Smooth muscle cell of the pulmonary artery (primary cell): ENCODE measurements at places on chromosomes 7 and 10. TPM values are rescaled to one million over a fixed set of nuclear protein-coding genes. Genes with fewer than 3 reads are reported as not detected.

Gene ACTR1A
- total RNA-seq: 141 and 167 TPM in 2 replicates

Gene KAT6B
- total RNA-seq: 34.0 and 35.2 TPM in 2 replicates

Gene CYP2C8
- 0.07 TPM in 1 of 2 replicates, not detected in the other for total RNA-seq

Gene SPDYE16
- total RNA-seq: not detected in 2 replicates

Gene H2BK1
- total RNA-seq: not detected in 2 replicates

Gene PGAM1
- 514 TPM in 2 replicates for total RNA-seq

Gene RBP3
- not detected in 2 replicates for total RNA-seq

Gene MEOX2
- 0.40 and 28.3 TPM in 2 replicates for total RNA-seq

Gene ZSWIM8
- total RNA-seq: 70.8 and 81.8 TPM in 2 replicates

Gene CLRN3
- not detected in 2 replicates for total RNA-seq

Gene DGKB
- 0.07 and 0.13 TPM in 2 replicates for total RNA-seq

Gene CUZD1
- 0.30 and 0.52 TPM in 2 replicates for total RNA-seq

Gene ARF5
- 75.5 and 94.2 TPM in 2 replicates for total RNA-seq

Gene ECD
- total RNA-seq: 19.8 and 21.4 TPM in 2 replicates

Gene IQUB
- total RNA-seq: 0.63 and 0.85 TPM in 2 replicates

Gene ACTR3C
- 0.13 and 0.63 TPM in 2 replicates for total RNA-seq

Gene MLXIPL
- 0.03 and 0.39 TPM in 2 replicates for total RNA-seq

Gene TSPAN13
- 5.8 and 6.9 TPM in 2 replicates for total RNA-seq

Gene DDX50
- total RNA-seq: 50.5 and 56.9 TPM in 2 replicates

Gene IFIT1B
- total RNA-seq: 0.03 TPM in 1 of 2 replicates, not detected in the other

Gene CTTNBP2
- 1.2 and 1.9 TPM in 2 replicates for total RNA-seq

Gene LIPF
- not detected in 2 replicates for total RNA-seq

Gene CALY
- total RNA-seq: not detected in 2 replicates

Gene INSYN2A
- total RNA-seq: 0.13 and 0.59 TPM in 2 replicates

Gene SLC13A1
- total RNA-seq: not detected in 2 replicates

Gene BCL7B
- total RNA-seq: 24.0 and 24.9 TPM in 2 replicates

Gene GPR37
- total RNA-seq: 1.5 and 2.7 TPM in 2 replicates

Gene SLC35G1
- 2.9 and 3.9 TPM in 2 replicates for total RNA-seq

Gene TSPAN12
- 1.9 and 5.2 TPM in 2 replicates for total RNA-seq

Gene MYOF
- total RNA-seq: 484 and 499 TPM in 2 replicates

Gene MYPN
- 1.6 and 2.3 TPM in 2 replicates for total RNA-seq

Gene FAM131B
- total RNA-seq: 3.2 and 9.1 TPM in 2 replicates

Gene ASB13
- total RNA-seq: 7.6 and 14.5 TPM in 2 replicates

Gene VGF
- total RNA-seq: 0.07 and 0.26 TPM in 2 replicates

Gene PTPRN2
- total RNA-seq: 0.26 and 0.85 TPM in 2 replicates

Gene MET
- total RNA-seq: 55.3 and 131 TPM in 2 replicates

Gene C10orf105
- under 0.01 TPM in 1 of 2 replicates, not detected in the other for total RNA-seq

Gene SYT15B
- total RNA-seq: not detected in 2 replicates

Gene SLC18A3
- not detected in 2 replicates for total RNA-seq

Gene DCLRE1A
- 6.1 and 6.5 TPM in 2 replicates for total RNA-seq

Gene AGR2
- total RNA-seq: not detected in 2 replicates

Gene AZGP1
- not detected in 2 replicates for total RNA-seq

Gene FOXI2
- total RNA-seq: not detected in 2 replicates

Gene LIPN
- total RNA-seq: not detected in 2 replicates

Gene CYP3A7
- not detected in 2 replicates for total RNA-seq

Gene SPDYE3
- total RNA-seq: not detected in 2 replicates

Gene PTN
- total RNA-seq: 9.0 and 13.2 TPM in 2 replicates

Gene EMX2
- total RNA-seq: 0.65 TPM in 1 of 2 replicates, not detected in the other

Gene GJD4
- total RNA-seq: 0.10 TPM in 1 of 2 replicates, not detected in the other

Gene MYL10
- total RNA-seq: not detected in 2 replicates

Gene CCDC186
- 10.7 and 15.5 TPM in 2 replicates for total RNA-seq

Gene GIMAP8
- total RNA-seq: 0.07 TPM in 2 replicates

Gene NEURL1
- total RNA-seq: under 0.01 and 0.63 TPM in 2 replicates

Gene HIBADH
- total RNA-seq: 53.9 and 61.1 TPM in 2 replicates

Gene TRPV5
- not detected in 2 replicates for total RNA-seq

Gene GIMAP7
- not detected in 2 replicates for total RNA-seq

Gene SUGCT
- 8.4 and 18.9 TPM in 2 replicates for total RNA-seq

Gene ZNF853
- total RNA-seq: 0.78 and 0.99 TPM in 2 replicates
